AG08396 (cell line): ENCODE measurements at places on chromosomes 11 and 22.

DNA sequence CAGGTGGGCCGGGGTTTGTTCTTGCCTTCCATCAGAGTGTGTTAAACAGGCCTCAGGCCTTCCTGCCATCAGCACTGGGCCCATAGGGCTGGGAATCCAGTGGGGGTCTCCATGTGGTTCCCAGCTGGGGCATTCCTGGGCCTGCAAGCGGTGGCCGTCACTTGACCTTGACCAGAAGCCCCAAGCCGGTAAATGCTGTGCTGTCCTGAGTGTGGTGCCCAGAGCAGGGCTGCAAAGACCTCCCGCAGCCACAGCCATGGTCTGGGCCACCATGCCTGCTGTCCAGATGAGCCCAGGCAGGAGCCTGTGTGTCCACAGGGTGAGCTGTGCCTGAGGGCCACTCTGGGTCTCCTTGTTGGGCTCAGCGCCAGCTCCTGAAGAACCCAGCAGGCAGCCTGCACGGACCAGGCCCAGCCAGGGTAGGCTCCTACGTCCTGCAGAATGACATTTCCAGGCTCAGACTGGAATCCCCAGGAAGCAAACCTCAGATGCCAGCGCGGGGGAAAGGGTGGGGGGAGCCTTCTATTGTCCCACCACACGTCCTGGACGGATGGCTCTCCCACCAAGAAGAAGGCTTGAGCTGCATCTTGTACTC lies 117.3 kb downstream of the KCNQ1OT1 start:
- DNase-seq, result no peak

GRCh38 chr22:46107089-46107664 lies 43.1 kb upstream of the PPARA start:
- DNase-seq, result no peak

DNA sequence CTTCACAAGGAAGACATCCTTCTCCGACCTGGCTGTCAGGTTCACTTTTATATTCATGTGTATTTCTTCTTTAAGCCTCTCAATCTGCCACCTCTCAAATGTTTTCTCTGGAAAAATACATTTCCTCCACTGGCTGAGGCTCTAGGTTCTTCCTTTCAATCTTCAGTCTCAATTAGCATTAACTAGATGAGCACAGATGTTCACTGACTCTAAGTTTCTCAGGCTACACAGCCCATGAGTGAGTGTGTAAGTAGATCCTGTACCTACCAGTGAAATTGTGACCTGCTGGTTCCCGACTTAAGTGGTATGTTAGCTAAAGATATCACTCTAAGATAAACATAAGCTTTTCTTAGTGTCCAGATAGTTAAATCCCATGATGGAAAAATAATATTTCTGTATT lies 206.9 kb downstream of the ADAMTS15 start:
- DNase-seq, result no peak

DNA sequence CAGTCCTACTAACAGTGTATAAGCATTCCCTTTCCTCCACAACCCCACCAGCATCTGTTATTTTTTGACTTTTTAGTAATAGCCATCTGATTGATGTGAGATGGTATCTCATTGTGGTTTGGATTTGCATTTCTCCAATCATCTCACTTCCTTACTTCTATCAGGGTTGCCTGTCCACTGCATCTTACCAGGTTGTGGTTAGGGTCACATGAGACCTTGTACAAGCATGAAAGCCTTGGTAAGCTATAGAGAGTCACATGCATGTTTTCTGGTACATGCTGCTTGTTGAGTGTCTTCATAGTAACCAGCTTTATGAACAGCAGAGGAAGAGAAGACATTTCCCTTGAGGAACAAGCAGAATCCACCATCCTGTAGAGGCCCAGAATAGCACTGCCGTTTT lies 102.9 kb upstream of the PAX6 start:
- no peak for DNase-seq

- no peak for DNase-seq
Measured at GRCh38 chr11:87866951-87867350, 308.3 kb downstream of the RAB38 start.
